ENCODE measurements at places on chromosomes 13 and 19. TPM values are rescaled to one million over a fixed set of nuclear protein-coding genes. Genes with fewer than 3 reads are reported as not detected.
A peak's percentile ranks its signal among the peaks of the same experiment; 100 is the strongest.

GRCh38 chr19:5112681-5113575 lies 144.0 kb downstream of the KDM4B start:
- DNase-seq = peak; percentile 26

DNA sequence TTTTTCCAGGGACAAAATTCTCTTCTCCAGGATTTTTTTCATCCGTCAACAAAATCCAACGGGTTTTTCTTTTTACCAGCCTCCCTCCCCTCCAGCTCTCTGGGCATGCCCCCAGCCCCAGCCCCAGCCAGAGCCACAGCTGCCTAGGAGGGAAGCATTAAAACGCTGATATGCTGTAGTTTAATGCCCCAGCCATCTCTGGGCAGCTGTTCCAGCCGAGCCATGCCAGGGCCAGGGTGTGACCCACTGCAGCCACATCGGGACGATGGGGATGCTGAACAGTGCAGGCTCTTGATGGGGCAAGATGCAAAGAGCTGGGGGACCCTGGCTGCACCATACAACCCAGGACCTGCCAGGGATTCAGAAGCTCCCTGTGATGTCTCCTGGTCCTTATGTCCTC lies 32.1 kb downstream of the TSHZ3 start:
- DNase-seq = no peak

The PALM3 gene
- under 0.01 TPM for total RNA-seq

- DNase-seq = no peak
These were observed 15.1 kb downstream of the GARRE1 start for GRCh38 chr19:34269489-34269888.

The ZNF575 gene
- 0.20 TPM for total RNA-seq

The MTMR6 gene
- total RNA-seq = 46.0 TPM

The GJB2 gene
- 0.72 TPM for total RNA-seq

GRCh38 chr19:18475004-18475453 lies 37.1 kb upstream of the ISYNA1 start:
- no peak for DNase-seq

GRCh38 chr19:56177564-56178243 lies 1.9 kb downstream of the GALP start:
- no peak for DNase-seq

- no peak for DNase-seq
These were observed 1471.7 kb downstream of the UQCRFS1 start for GRCh38 chr19:27741236-27741635.

GRCh38 chr13:68304286-68304893 lies 1074.3 kb upstream of the PCDH9 start:
- no peak for DNase-seq

DNA sequence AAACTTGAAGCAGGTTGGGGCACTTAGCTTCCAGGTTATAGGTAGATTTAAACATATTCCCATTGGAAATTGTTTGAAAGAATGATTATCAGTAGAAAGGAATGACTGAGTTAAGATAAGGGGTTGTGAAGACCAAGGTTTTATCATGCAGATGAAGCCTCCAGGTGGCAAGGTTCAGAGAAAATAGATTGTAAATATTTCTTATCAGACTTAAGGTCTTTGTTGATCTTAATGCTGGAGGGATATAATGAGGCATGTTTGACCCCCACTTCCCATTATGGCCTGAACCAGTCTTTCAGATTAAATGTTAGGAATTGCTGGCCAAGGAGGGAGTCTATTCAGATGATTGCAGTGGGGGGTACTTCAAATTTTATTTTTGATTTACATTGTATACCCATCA lies 1486.5 kb upstream of the PRR20A start:
- no peak for DNase-seq

GRCh38 chr13:48727241-48728011 lies 73.7 kb downstream of the CYSLTR2 start:
- DNase-seq = peak; percentile 36

The C19orf18 gene
- not detected for total RNA-seq
